AG08396 (cell line): ENCODE measurements at places on chromosomes 16 and 17.

DNA sequence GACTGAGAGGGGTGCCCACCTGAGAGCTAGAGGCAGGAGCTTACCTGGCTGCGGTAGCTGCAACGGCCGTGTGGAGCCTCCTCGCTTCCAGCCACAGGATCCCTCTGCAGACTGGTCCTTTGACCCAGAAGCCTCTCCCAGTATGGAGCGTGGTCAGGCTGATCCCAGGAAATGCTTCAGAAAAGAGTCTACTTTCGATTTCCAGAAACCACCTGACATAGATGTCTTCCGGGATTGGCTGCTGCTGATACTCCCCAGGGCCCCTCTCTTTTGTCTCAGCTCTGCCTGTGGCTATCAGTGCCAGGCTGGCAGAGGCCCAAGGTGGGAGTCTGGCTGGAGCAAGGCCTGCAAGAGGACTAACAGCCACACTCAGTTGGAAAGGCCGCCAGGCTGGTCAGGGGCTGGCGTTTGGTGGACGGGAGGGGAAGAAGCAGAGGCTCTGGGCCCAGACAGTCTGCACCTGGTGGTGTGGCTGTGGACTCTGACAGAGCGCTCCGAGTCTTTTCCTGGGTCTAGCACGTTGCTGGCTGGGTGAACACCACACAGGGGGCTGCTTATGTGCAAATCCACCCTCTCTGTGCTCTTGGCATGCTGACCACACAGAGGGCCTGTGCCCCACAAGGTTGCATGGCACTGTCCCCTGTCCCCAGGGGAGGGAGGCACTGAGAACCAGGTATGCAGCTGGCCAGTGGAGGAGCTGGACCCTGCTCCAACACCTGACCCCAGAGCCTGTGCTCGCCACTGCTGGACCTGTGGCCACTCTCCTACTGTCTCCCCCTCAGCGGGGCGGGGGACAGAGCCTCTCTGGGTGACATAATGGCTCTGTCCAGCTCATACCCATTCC is at the start of gene LGALS3BP:
TSS of gene LGALS3BP (minus strand) at position 144 of the 844 bp plus-strand sequence. CDS start 2,732 bp downstream, outside the sequence.
- peak; percentile 93 for DNase-seq

DNA sequence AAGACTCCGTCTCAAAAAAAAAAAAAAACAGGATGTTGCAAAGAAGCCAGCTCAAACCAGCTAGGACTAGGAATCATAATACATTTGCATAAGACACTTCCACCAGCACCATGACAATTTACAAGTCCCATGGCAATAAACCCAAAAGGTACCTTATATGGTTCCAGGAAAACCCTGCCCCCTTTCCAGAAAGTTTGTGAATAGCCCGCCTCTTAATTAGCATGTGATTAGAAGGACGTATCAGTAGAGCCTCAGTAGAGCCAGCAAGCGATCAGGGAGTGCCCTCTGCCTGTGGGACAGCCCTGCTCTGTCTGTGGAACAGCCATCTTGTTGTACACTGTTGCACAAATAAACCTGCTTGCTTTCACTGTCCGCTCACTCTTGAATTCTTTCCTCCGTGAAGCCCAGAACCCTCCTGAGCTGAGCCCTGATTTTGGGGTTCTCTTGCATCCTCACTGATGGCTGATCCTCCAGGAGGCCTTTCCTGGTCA is 14.0 kb downstream of the NUPR1 start:
- DNase-seq: no peak

DNA sequence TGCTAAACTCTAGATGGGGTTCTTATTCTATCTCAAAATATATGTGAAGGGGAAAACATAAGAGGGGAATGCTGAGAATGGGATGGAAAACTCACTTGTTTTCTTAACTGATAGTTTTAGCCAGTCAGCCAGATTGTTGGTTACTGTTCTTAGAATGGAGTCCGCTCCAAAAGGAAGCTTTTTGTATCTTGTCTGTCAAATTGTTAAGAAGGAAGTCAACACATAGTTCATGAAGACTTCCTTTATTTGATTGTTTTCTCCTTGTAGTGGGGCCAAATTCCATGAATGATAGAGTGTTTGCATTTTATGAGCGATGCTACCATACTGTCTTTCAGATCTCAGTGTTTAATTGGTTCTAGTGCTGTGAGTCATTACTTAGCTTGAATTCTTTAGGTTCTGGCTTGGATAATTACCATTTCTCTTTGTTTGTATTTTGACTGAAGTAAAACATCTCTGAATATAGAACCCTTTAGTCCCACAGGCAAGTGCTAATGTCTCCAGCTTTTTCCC is 98.3 kb upstream of the GOT2 start:
- no peak for DNase-seq

DNA sequence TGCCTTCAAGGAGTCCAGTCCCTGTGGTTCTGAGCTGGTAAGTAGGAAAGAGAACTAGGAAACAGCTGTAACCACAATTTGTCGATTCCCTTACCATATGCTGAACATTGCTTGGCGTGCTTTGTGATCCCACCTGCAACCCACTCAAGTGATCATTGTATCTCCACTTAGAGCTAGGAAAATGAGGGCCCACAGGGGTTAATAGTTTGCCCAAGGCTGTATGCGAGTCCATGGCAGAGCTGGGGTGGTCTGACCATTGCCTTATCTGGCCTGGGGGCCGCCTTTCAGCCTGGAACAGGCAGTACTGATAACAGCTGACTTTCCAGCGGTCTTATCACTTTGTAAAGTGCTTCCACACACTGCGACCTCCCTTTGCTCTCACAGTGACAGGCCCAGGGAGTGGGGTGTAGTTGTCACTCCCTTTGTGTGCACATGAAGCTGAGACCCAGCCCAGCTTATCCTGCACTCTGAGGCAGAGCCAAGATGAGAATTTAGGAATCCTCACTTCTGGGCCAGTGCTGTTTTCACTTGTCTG is 9.8 kb downstream of the MYL4 start:
- no peak for DNase-seq
